Activated CD4-positive, alpha-beta T cell treated with anti-CD3 and anti-CD28 coated beads, Interleukin-2, amount 50 U/mL, for 16 hours (primary cell): ENCODE measurements at places on chromosomes 3 and 15.
A peak's percentile ranks its signal among the peaks of the same experiment; 100 is the strongest.

- no peak for DNase-seq
These were observed 151.3 kb upstream of the LPP start for GRCh38 chr3:188002626-188003138.

DNA sequence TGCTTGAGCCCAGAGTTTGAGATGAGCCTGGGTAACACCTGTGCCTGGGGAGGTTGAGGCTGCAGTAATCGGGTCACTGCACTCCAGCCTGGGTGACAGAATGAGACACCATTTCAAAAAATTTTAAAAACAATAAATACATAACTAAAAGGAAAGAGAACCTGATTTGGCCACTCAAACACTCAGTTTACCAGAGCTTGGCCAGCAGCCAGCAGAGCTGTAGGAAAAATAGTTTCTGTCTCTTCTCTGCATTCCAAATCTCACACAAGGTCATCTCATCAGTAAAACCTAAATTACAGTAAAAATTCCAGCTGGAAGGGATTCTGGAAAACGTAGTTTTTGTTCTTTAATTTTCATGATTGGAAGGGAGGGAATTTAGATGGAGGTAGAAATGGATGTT is 7.8 kb upstream of the PPM1L start:
- DNase-seq: no peak

GRCh38 chr3:19226479-19226878 is 78.2 kb downstream of the KCNH8 start:
- no peak for DNase-seq

DNA sequence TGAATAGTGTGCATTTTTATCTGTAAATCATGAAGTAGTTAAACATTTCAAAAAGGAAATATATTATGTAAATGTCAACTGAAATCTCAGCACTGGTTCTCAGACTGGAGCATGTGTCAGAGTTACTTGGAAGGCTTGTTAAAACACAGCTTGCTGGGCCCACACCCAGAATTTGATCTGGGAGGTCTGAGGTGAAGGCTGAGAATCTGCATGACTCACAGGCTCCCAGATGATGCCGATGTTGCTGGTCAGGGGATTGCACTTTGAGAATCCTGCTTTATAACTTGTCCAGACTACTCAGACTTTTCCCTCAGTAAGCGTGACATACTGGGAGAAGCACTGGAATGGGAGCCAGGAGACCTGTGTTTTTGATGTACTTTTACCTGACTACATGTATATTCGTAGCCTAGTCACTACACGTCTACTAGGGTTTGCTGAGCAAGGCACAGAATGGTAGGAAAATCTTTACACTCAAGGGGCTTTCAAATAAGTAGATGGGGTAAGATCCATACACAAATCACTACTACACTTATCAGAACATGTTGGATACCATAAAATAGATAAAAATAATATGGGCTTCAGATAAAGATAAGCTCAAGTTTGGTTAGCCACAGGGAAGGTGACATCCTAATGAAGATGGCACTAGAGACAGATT is 77.1 kb upstream of the MEX3B start:
- no peak for DNase-seq

GRCh38 chr15:39358441-39359041 is 222.3 kb upstream of the THBS1 start:
- no peak for DNase-seq

DNA sequence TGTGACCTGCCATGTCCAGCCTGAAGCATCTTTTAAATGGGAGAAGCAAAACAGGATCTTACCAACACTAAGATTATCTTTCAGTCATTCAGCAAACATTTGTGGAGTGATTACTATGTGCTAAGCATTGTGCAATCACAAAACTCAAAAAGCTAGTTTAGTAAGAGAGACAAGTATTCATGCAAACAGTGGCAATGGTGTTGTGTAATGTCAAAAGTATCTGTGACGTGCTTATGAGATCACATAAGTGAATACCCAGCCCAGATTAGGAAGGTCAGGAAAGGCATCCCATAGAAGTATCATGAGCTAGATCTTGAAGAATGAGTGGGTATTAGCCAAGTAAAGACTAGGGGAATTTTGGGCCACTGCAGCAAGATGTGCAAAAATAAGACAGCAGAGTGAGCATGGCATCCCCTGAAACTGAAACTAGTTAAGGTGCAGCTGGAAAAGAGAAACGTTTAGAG is 32.1 kb downstream of the SEC62 start:
- peak; percentile 11 for DNase-seq

- no peak for DNase-seq
These were observed 126.4 kb downstream of the GADL1 start for GRCh38 chr3:30768046-30768445.

DNA sequence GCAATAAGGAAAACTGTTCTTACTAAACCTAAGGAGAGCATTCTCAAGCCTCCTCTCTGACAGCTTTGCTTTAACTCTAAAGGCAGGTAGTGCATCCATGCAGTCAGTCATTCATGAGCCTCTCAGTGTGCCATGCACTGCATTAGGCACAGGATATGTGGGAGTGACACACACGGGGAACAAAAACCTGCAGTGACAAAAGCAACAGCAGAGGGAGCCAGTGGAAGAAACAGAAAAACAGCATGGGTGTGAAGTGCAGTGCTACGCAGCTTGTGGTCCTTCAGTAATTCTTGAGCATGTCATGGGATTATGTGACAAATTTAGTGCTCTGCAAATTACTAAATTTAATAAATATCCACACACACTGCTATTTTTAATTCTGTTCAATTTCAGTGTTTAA is 230.7 kb downstream of the BBX start:
- peak; percentile 31 for DNase-seq

DNA sequence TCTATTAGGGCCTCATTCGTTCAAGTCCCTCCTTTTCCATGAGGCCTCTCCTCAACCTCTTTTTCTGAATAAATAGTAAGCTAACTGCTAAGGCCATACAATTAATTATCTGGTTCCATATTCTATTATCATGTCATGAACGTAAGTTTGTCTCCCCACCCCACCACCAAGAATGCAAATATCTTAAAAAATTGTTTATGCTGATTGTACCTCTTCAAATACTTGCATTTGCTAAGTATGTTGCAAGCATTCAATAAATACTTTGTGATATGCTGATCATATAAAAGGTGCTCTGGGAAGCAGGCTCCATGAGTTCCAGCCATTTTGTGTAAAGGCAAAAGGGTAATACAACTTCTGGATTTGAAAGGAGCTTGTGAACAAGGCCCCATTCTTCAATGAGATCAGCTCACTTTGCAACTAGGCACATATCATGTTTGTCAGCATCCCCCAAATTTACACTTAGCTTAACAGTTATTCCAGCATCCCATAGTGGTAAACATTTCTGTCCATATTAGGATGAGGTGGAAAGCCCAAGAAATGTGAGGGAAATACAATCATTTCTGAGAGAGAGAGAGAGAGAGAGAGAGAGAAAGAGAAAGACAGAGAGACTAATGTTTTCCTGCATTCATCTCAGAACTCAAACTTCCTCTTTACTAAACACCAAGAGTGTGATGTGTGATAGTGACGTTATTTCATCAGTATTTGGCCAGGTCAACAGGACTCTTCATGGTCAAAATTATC is 33.2 kb downstream of the SLC12A8 start:
- DNase-seq: no peak

- DNase-seq: no peak
These were observed 206.8 kb upstream of the TGFBR2 start for GRCh38 chr3:30399394-30400181.

- DNase-seq: no peak
These were observed 267.3 kb downstream of the LPP start for GRCh38 chr3:188421151-188421821.
